ENCODE measurements at places on chromosomes 7 and 10.
A peak's percentile ranks its signal among the peaks of the same experiment; 100 is the strongest.

DNA sequence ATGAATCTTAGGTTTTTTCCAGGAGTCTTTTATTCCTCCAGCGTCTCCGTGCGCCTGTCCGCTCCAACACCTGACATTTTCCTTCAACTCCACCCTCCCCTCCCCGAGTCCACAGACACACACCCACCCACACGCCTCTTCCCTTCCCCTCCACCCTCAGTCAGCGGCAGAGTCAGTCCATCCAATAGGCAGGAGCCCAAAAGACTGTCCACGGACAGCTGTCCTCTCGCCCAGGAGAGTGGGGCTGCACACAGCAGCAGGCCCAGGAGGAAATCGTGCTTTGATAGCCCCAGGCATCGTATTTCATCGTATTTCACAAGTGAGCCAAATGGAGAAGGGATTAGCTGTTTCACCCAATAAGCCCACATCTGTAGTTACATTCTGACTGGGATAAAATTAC lies 285.1 kb downstream of the ZEB1 start:
- DNase-seq: no peak

DNA sequence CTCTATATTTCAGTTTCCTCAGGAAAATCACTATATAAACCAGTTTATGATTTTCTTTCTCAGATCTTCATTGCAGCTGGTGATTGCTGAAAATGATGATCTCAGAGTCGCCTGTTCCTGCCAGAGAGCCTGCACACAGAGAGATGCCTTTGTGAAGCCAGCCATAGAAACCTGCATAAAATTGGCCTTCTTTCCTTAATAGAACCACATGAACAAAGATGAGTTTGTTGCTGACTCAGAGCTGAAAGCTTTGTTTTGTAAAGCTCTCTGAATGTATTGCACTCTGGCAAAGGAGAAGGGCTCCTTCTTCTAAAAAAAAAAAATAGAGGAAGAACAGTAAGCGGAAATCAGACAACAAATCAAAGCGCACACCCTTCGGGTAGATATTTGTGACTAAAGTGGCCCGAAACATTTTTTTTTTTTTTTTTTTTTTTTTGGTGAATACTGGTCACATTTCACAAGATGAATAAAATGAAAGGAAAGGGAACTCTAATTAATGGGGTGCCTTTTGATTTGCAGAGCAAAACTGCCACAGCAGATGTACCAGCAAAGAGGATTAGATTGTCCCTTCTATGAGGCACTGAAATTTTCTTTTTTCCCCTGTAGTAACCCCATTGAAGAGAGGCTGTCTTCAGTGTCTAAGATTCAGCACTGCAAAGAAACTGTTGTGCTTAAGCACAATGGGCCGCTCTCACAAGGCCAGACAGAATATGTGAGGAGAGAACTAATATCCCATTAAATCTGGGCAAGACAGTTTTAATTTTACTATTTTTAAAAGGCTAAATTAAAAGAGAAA lies 75.1 kb upstream of the PTPRZ1 start:
- DNase-seq: no peak

DNA sequence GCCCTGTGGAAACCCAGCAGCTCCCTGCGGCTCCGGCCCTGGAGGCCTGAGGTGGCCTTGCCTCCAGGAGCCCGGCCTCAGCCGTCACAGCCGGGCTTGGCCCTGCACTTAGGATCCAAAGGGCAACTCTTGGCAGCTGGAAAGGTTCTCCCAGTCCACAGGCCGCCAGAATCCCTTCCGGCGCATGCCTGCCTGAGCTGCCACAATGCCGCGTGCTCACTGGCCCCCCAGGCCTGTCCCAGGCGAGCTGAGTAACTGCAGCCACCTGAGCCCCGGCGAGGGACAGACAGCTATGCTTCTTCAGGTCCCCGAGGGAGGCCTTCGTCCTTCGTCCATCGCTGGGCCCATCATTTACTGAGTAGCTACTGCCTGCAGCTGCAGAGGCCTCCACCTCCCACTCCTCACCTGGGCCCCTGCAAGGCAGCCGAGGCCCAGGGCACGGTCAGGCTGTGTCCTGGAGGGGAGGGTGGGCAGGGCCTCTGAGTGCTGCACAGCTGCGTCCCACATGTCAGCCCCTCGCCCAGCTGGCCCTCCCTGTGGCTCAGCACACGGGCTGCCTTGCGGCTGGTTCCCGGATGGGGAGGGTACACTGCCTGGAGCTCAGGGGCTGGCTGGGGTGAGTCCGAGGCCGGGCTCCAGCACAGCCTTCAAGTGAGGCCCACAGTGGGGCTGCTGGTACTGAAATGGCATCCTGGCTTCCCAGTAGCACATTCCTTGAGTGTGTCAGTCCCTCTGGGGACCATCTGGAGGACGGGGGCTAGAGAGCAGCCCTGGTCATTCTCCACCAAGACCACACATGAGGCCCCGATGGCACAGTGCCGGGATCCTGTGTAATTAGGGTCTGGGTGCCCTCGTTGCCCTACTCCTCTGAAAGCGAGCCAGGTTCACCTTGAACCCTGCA lies 172.5 kb downstream of the ELFN1 start:
- DNase-seq: no peak

DNA sequence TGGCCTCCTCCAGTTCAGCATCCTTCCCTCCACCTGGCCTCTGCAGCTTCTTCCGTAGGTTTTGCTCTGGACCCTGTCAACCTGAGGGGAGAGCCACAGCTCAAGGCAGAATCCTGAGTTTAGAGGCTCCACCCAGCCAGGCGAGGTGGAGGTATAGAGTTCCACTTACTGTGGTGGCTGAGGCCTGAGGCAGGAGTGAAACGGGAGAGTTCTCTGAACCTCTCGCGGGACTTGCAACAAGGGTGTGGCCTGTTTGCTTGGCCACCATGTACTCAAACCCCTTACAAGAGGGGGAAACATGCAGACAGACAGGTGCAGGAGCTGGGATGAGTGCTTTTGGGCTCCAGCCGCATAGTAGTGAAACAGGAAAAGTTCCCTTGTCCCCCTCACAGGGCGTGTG lies 154.0 kb upstream of the C7orf33 start:
- no peak for DNase-seq

DNA sequence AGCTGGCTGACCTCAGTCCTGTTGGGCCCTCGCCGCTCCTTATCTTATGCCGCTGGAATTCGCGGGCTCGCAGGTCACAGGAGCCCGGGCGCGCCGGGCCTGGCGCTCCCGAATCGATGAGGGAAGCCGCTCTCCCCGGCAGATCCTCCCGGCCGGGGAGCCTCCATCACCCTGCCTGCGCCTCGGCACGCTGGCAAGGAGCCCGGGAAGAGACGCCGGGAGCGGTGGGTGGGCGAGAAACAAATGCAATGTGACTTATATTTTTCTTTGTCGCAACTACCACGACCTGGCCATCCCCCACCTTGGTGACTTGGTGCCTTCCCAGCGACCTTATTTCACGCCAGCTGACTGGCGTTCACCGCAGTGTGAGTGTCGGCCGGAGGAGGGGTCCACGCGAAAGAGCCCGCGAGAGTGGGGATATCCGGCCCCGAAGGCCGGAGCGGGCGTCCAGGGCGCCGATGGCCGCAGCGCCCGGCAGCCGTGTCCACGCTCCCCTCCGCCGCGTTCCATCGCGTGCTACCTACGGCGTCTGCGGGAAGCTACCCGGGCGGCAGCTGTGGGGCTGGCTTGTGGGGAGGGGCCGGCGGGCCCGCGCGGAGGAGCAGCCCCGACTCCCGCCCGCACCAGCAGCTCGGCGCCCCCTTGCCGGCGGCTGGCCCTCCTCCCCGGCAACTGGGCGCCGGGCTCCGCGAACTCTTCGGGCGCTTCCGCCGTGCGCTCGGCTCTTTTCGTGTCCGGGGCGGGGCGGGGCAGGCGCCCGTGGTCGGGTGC lies 494 bp upstream of the BMPR1A start:
- peak; percentile 80 for DNase-seq

DNA sequence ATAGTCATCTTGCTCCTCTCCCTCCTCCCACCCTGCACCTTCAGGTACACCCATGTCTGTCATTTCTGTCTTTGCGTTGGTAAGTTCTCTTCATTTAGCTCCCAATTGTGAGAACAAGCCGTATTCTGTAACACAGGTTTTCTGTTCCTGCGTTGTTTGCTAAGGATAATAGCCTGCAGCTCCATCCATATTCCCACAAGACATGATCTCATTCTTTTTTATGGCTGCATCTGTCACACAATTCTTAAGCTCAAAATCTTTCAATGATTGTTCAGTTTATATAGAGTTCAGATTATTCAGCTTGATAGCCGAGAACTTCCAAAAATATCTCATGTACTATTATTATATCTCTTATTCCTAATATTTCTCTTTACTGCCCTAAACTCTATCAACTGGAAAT lies 16.0 kb upstream of the TMEM168 start:
- DNase-seq: no peak

DNA sequence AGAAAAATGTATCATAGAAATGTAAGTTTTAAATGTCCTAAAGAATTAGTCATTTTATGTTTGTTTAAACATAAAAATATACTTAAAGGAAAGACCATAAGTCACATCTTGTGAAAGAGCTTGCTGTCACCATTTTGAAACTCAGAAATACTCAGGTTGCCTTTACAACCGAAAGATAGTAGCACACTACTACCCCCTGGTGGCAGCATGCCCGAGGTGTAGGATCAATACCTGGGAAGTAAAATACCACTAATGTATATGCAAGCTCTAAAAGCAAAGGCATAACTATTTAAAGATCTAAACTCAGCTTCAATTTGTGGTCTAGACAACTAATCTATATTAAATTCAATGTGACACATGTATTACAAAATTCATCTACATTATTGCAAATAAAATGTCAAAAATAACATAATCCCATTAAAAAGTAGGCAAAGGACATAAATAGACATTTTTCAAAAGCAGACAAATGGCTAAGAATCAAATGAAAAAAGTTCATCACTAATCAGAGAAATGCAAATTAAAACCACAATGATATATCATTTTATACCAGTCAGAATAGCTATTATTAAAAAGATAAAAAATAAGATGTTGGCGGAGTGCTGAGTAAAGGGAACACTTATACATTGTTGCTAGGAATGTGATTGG lies 47.7 kb upstream of the FGL2 start:
- DNase-seq: peak; percentile 82

- DNase-seq: no peak
Measured at GRCh38 chr10:128140425-128140824, 14.2 kb upstream of the MKI67 start.

DNA sequence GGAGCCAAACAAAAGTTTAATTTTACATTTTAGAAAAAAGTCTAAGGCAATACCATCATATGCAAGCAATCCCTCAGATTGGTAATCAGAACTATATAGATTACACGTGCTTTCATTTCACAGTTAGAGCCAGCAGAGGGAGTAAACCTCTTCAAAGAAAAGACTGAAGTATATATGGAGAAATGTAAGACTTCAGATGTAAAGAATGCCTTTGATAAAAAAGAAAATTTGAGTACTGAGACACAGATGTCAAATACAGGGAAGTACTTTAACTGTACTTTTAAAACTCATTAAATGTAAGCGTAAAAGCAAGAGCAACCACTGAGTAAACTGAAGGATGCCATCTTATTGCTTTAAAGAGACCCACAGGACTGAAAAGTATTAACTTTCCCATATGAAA lies 101.4 kb upstream of the FAM133B start:
- peak; percentile 69 for DNase-seq

DNA sequence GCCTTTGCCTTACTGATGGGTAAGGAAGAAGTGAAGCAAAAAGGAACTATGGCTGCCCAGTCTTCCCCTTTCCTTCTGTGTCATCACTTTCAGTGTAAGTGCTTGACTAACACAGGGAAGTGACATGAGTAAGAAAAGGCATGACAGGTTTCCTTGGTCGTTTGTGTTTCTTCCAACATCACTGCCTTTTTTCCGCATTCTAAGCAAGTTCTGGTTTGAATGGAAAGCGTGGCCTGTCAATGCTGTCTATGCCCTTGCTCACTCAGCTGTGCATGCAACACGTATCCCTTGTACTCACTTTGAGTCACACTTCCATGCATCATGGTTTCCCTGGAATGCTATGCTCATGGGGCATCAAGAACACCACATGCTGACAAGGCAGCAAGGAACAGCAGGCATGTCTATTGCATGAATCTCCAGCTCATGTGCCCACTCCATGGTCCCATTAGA lies 111.8 kb downstream of the OAT start:
- DNase-seq: no peak

DNA sequence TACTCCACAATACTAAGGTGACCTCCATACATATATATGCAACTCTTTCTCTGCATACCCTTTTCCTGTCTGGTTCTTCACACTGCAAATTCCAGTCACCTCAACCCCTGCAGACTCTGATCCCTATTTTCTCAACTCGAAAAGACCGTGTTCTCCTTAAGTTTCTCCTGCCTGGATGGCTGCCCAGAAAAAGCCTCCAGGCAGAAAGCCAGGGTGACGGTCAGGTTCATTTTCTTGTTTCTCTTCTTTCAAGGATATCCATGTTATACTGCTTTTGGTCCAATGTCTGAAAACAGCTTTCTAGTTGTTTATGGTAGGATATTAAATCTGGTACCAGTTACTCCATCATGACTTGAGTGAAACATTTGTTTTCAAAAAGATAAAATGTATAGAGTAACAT lies 267.8 kb upstream of the MYO3A start:
- no peak for DNase-seq

DNA sequence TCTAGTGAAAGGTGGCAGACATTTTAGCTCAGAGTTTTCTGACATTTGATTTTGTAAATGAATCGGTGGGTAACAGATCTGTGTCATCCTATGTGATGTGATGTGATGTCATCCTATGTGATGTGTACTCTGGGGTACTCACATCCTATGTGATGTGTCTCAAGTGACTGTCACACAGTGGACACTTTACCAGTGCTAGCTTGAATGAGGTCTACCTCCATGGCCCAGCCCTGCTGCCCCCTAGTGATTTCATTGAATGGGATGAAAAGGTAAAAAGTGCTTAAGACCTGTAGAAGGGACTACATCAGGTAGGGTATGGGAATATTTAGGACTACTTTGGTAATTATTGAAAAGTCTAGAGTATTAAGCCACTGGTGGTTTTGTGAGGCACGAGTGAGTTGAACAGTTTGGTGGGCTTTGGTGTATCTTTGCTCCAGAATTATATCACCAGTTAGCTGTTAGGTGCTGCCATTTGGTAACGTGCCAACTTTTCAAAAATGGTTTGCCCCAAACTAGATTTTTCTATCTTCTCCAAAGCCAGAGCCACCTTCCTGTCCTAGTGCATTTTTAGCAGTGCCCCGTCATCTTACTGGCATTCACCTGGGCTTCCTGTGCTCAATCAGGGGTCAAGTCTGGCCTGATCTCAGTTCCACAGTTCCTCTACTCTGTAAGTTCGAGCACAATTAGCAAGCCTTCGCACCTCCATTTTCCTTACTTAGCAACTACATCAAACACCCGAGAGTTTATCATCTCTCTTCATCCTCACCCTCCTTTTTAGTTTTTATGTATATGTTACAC lies 9.7 kb downstream of the EIF4H start:
- peak; percentile 26 for DNase-seq

- no peak for DNase-seq
Measured at GRCh38 chr7:27248911-27249723, 6.5 kb downstream of the EVX1 start.

GRCh38 chr10:128064108-128064969 lies 61.9 kb downstream of the MKI67 start:
- DNase-seq: peak; percentile 62

- peak; percentile 29 for DNase-seq
Measured at GRCh38 chr7:135558337-135558767, 635 bp downstream of the NUP205 start.

- DNase-seq: peak; percentile 13
Measured at GRCh38 chr10:127945341-127945758, 38.4 kb downstream of the PTPRE start.

- no peak for DNase-seq
Measured at GRCh38 chr7:141949451-141949850, 2.7 kb upstream of the CLEC5A start.

Data from CD4-positive, alpha-beta T cell (primary cell).